ENCODE measurements at places on chromosomes 16 and 17.

DNA sequence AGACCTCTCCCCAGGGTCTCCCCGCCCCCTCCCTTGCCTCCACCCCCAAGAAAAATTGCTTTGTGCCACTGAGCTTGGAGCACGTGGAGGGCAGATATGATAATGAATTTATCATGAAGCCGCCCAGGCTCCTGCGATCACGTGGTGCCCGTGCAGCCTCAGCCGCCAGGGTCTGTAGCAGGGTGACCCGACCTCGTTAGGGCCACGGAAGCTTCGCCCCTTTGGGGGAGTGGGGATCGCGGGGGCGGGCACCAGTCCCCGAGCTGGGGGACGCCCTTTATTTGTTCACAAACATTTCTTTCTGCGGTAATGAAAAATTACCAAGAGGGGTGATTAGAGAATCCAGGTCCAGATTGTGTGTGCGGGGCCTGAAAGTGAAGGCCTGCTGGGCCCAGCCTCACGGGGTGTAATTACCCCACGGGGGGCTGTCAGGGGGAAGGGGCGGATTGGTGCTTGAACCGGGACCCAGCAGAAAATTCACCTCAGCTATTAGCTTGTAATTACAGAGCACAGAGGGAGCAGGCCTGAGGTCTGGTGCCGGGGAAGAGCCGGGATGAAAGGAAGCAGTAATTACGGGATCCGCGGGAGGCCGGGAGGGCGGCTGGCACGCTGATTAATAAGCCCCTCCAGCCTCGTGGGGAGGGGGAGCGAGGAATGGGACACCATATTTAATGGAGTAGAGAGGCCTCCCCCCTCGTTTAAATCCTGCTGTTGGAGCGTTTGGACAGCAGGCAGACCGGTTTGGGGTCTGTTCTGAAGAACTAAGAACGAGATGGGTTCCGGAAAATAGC, 13.3 kb downstream of the GSE1 start:
- H3K36me3 ChIP-seq = peaks cover 4% of the 10 kb centered on the region
- H3K27ac ChIP-seq = no peak overlapping the region
- H3K4me1 ChIP-seq = peaks cover 7% of the 10 kb centered on the region
- no peaks in the 10 kb centered on the region for H3K27me3 ChIP-seq

GRCh38 chr17:36034127-36034526, 16.4 kb upstream of the CCL23 start:
- peaks cover 42% of the 10 kb centered on the region for H3K27me3 ChIP-seq
- no peaks in the 10 kb centered on the region for H3K4me1 ChIP-seq
- no peaks in the 10 kb centered on the region for H3K36me3 ChIP-seq
- DNase-seq = no peak

DNA sequence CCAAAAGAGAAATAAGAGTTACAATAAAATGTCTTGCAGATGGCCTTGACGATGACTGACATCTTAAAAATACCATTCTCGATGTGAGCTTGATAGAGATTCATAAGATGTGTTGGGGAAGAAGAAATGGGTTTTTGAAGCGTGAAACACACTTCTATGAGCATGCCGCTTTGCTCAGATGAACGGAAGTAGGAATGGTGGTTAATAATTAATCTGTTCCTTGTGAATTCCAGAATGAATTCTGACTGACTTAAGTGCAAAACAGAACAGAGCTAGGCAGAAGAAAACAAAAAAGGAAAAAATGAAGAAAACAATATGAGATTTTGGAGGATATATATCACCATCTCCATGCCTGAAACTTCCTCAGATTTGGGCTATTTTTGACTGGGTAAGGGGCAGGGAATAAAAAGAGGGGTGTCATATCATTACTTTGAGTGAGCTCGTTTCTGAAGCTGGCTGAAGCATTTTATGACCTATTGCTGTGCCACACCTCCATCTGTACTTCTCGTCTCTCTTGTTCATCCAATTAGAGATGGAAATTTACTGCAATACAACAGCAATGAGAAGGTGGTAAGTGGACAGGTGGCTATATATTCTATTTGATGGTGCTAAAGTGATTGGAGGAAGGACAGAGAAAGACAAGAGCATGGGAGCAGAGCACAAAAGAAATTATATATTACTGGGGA, 1152.0 kb upstream of the CDH8 start:
- DNase-seq = no peak
- H3K36me3 ChIP-seq = no peaks in the 10 kb centered on the region
- no peak overlapping the region for H3K4me3 ChIP-seq
- no peaks in the 10 kb centered on the region for H3K4me1 ChIP-seq

DNA sequence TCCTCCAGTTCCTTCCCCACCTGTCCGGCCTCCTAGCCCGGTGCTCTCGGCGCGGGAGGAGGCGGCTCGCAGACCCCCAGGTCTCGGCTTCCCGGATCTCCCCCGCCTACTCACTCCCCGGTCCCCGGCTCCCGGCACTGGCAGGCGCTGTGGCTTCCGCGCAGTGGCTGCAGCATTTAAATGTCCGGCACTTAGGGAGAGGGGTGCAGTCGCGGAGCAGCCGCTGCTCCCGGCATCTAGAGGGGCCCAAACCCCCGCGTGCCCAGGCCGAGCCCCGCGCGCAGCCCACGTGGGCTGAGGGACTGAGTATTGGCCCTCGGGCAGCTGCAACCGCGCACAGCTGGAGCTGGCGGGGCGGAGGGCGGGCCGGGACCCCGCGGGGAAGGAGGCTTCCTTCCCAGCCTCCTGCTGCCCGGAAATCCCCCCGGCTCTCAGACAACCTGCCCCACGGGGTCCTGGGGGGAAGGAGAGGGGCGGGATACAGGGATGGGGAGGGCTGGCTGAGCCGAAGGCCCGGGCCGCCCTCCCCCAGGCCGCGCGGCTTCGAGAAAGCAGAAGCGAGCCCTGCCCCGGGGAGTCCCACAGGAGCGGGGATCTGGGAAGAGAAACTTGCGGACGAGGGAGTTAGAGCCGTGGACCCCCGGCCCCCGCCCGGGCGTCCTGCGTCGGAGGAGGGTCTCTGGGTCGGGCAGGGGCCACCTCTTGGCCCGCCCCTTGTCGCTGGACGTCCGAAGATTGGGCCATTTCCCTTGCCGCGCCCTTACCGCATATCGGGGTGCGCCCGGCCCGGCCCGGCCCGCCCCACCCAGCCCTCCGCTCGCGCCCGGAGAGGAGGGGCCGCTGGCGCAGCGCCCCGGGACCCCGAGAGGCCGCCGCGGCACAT, at the start of gene MMP25:
MMP25 (plus strand) TSS at position 804 of the 883 bp plus-strand sequence. CDS start 357 bp downstream, outside the sequence.
- peak; percentile 47 for DNase-seq
- H3K36me3 ChIP-seq = no peaks in the 10 kb centered on the region
- no peak within 1 kb of the TSS for H3K27ac ChIP-seq
- peaks cover 46% of the 10 kb centered on the region for H3K27me3 ChIP-seq
- peak within 1 kb of the TSS; percentile 82 for H3K4me3 ChIP-seq

- peaks cover 50% of the 10 kb centered on the region for H3K4me1 ChIP-seq
- peaks cover 25% of the 10 kb centered on the region for H3K36me3 ChIP-seq
- no peaks in the 10 kb centered on the region for H3K27me3 ChIP-seq
- no peak for DNase-seq
- no peak overlapping the region for H3K27ac ChIP-seq
Measured at GRCh38 chr17:40520991-40521453, 19.6 kb upstream of the TNS4 start.

DNA sequence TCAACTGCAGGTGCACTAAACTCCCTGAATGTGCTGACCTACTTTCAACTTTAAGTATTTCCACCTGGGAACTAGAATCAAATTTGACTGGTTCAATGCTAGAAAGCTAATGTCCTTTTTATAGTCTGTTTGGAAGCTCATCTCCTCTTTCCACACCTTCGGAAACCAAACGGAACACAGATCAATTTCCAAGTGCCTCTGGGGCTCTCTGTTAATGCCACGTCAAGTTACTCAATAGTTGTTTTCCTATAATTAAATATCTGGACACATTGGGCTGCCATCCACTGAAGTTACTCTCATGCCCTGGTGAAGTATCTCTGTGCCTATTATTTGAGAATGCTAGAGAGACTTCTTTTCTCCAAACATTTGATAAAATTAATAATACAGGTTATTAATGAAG, 29.7 kb downstream of the ABAT start:
- H3K27ac ChIP-seq = no peak overlapping the region
- no peaks in the 10 kb centered on the region for H3K27me3 ChIP-seq
- H3K36me3 ChIP-seq = no peaks in the 10 kb centered on the region
- peaks cover 5% of the 10 kb centered on the region for H3K4me1 ChIP-seq

DNA sequence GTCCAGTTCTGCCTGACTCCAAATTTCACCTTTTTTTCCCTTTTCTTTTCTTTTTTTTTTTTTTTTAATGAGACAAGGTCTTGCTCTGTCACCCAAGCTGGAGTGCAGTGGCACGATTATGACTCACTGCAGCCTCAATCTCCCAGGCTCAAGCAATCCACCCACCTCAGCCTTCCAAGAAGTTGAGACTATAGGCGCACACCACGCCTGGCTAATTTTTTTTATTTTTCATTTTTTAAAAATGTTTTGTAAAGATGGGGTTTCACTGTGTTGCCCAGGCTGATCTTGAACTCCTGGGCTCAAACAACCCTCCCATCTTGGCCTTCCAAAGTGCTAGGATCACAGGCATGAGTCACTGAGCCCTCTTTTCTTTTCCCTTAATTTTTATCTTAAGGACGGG, 33.4 kb upstream of the RBBP6 start:
- H3K27ac ChIP-seq = no peak overlapping the region
- H3K36me3 ChIP-seq = no peaks in the 10 kb centered on the region
- no peaks in the 10 kb centered on the region for H3K4me1 ChIP-seq
- H3K4me3 ChIP-seq = no peak overlapping the region
- no peak for DNase-seq
- no peaks in the 10 kb centered on the region for H3K27me3 ChIP-seq

- H3K4me1 ChIP-seq = no peaks in the 10 kb centered on the region
- no peak for DNase-seq
- H3K36me3 ChIP-seq = no peaks in the 10 kb centered on the region
- H3K27me3 ChIP-seq = no peaks in the 10 kb centered on the region
- H3K4me3 ChIP-seq = no peak overlapping the region
- H3K27ac ChIP-seq = no peak overlapping the region
Measured at GRCh38 chr16:78647019-78647418, 547.6 kb downstream of the WWOX start.

Measured in activated T-cell treated with anti-CD3 and anti-CD28 coated beads, Interleukin-2, amount 50 U/mL, for 72 hours (primary cell).